Thyroid gland (tissue), 4 donors: ENCODE measurements at places on chromosomes 1 and 21.

DNA sequence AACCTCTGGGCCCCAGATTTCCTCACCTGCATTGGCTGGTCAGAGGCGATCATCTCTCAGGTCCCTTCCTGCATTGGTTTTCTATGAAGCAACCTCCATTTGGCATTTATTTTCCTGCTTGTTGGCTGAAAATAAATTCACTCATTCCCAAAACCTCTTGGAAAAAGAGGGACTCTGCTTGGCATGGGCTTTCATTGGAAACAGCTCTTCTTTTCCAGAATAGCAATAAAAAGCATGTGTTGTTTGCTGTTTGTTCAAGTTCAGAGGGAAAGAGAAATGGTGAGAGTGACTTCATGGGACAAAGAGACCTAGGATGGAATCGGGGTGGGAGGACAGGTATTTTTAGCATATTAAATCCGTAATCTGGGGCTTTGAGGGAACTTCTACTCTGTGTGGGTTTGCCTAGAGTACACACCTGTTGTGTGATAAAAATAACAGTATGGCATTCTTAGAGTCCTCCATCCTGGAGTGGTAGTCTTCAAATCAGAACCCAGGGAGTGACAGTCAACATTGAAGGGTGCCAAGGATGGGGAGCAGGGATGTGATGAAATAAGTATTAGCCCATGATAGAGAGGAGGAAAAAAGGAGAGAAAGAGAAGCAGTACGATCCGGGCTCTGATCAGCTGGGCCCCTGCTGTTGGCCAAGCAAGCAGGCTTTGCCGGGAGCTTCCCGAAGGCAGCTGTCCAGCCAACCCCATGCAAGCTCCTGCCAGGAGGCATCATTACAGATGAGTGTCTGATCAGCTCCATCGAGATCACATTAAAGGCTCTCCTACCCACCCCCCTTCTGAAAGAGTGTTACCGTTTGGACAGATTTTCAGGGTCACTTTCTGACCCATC lies 131.9 kb upstream of the NFIA start:
- no peak for DNase-seq

GRCh38 chr1:214379236-214379970 lies 98.4 kb downstream of the SMYD2 start:
- DNase-seq, result no peak

GRCh38 chr1:240314845-240315801 lies 223.4 kb downstream of the FMN2 start:
- DNase-seq, result no peak

DNA sequence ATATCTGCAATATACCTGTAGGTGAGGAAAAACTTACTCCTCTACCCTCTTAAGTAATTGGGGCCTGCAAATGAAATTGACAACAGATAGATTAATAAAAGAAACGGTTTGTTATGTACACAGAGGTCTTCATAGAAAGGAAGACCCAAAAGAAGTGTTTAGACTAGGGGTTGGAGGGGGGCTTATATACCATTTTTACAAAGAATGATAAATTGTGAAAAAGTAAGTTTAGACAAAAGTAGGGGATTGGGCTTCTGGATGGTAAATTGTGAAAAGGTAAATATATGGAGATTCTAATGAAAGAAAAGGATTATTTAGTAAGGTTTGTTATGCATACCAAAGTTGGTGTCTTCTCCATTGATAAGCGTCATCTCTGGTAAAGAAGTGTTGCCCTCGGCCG lies 73.2 kb upstream of the KIAA1614 start:
- no peak for DNase-seq

- DNase-seq, result peak; percentile 88
These were observed 2.5 kb upstream of the PNRC2 start for GRCh38 chr1:23957096-23957495.
